ENCODE measurements at places on chromosomes 7 and 10.

GRCh38 chr10:32940321-32941301, 17.4 kb downstream of the ITGB1 start:
- DNase-seq, result no peak

- no peak for DNase-seq
Measured at GRCh38 chr10:113549856-113550255, 3.0 kb upstream of the HABP2 start.

DNA sequence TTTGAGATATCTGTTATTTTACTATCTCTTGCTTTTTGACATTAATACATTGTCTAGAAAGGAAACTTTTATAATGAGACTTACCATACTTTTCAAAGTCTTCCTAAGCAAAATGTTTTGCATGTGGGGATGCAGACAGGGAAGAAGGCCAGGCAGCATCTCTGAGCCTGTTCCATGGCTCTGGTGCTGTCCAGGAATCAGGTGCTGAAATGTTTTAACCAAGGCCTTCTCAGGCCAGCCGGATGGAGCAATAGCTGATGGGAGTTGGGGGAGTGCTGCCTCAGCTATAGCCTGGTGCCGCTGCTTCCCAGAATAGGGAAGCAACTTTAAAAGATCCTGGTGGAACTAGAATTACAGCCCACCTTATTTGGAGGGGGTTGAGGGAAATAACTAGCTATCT, 38.5 kb downstream of the CRTAC1 start:
- DNase-seq, result no peak

GRCh38 chr7:146722986-146723385, 606.4 kb downstream of the CNTNAP2 start:
- DNase-seq, result no peak

DNA sequence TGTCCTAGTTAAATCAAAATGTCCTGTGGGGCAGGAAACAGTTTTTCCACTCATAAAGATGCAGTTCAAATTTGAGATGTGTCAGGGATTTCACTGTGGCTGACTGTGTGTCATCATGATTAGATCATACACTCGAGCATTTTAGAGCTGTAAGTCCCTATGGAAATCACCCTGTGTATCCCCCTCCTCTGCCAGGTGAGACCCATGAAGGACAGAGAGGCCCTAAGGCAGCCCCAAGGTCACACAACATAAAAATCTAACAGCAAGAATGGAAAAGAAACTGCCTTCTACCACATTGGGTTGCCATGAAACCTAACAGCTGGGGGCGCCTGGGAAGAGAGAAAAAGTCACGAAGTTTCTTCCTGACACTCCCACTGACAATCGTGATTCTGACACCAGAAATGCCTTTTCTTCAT, 135.8 kb downstream of the KCNMA1 start:
- DNase-seq, result no peak

GRCh38 chr7:121510858-121511482, 114.9 kb upstream of the FAM3C start:
- DNase-seq, result no peak
